ENCODE measurements at places on chromosomes 11 and 22.

DNA sequence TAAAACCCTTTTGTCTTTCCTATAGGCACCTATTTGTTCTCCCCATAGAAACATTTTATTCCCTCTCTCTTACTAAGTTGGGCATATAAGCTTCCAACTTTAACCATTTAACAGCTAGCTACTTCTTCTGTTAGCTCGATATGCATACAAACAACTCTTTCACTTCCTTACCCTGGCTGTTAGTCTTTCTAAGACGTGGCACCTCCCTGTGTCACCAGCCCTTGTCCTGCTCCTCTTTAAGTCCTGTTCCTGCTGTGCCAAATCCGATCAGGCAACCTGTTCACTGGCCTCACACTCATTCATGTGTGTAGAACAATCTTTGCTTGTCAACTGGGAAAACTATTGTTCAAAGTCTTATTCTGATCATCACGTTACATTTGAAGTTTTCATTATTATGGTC lies 1376.1 kb upstream of the TENM4 start:
- no peak for DNase-seq

- DNase-seq = no peak
These were observed 64.6 kb downstream of the ST3GAL4 start for GRCh38 chr11:126419801-126420697.

- DNase-seq = no peak
These were observed 97.0 kb upstream of the E2F8 start for GRCh38 chr11:19337779-19338178.

- DNase-seq = no peak
These were observed 14.6 kb upstream of the NAP1L4 start for GRCh38 chr11:3006505-3007260.

DNA sequence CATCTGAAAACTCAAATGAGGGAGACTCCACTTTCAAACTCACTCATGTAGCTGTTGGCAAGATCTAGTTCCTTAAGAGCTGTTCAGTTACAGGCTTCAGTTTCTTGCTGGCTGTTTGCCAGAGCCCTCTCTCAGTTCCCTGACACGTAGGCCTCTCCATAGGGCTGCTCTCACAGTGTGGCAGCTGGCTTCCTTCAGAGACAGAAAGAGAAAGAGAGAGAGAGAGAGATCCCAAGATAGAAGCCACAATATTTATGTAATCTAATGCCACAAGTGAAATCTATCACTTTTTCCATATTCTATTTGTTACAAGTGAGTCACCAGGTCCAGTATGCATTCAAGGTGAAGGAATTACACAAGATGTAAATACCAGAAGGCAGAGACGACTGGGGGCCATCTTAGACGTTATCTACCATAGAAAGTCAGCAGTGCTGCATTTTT lies 168.8 kb downstream of the RCN1 start:
- no peak for DNase-seq

DNA sequence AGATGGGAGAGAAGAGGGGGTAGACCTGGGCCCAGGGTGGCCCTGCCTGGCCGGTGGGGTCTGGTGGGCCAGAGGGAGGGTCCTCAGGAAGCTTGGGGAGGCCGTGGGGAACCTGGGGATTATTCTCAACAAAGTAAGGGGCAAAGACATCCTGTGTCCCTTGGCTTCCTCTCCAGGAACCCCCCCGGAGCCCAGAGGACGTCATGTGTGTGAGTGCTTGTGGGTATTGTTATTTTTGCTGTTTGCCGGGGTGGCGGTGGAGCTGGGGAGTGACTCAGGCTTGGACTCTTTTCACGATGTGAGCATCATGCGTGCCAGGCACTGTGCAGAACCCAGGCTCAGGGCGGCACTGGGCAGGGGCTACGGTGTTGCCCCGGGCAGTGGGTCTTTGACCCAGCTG lies 982 bp upstream of the SHANK3 start:
- no peak for DNase-seq

- no peak for DNase-seq
These were observed 5.9 kb upstream of the VWA5A start for GRCh38 chr11:124109377-124109776.

DNA sequence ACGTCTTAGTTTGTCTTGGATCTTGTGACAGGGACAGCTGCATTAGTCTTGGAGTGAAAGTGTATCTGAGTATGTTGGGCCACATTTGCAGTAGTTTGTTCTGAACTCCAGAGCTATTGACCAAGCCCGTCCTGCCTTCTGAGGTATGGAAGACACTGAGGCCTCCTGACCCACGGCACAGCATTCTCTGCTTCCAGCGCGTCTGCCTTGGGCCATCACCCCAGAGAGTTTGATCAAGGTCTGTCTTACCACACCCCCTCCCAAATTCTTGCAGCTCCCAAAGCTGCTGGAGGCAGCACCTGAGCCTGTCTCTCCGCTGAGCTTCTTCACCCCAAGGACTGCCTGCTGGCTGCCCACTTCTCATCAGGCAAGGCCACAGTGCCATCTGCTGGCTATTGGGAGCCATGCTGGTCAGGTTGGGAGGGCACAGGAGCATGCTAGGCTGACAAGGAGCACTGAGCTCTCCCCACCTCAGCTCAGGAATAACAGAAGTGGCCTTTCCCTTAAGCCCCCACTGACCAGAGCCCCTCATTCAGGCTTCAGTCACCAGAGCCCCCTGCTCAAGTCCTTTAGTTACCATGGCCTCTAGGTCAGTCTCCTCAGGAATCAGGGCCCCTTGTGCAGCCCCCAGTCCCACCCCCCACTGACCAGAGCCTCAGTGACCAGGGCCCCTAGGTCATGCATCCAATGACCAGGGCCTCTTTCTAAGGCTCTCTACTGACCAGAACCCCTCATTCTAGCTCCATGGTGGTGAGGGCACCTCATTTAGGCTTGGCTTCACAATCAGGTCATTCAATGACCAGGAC lies 27.2 kb upstream of the SMPD1 start:
- DNase-seq = no peak

DNA sequence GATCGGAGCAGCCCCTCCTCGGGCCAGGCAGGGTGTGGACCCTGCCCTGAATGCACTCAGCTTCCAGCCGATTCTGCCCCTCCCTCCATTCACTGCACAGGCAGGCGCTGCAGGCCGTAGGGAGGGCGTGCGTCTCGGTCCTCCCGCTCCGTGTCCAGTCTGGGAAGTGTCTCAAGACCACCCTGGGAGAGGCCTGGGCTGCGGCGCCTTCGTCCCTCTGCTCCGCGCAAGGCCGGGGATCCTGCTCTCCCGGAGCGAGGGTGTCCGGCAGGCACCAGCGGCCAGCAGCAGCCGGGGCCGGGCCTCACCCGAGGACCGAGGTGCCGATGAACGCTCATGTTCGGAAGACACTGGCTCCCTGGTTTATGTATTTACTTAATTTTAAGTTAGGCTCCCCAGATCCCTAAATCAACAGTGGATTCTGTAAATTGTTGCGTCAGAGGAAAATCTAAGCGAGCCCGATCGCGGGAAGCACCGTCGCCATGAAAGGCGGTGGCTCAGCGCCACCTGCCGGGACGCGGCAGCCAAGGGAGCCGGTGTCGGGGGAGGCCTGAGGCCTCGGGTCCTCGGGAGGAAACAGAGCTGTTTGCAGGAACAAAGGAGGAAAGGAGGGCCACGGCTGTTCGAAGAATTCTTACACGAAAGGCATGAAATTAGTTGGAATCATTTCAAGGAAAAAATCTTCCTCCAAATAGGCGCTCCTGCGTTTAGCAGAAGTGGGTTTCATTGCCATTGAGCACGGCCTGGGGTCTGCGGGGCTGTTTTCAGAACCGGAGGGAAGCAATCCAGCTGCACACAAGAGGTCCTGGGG lies 195.3 kb downstream of the BRD1 start:
- DNase-seq = no peak

DNA sequence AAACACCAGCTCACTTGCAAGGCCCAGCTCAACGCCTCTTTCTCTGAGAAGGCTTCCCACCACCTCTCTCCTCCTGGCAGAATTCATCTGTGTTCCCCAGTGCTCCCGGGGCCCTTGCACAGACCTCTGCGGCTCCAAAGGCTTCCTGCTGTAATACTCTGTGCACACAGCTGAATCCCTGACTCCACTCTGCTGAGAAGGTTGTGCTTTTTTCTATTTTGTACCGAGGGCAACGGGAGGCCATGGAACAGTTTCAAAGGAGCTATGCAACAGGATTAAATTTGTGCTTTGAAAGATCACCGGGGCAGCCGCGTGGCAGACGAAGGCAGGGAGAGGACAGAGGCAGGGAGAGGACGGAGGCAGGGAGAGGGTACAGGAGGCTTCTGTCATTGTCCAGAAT lies 49.2 kb upstream of the SYT7 start:
- DNase-seq = no peak

- DNase-seq = no peak
These were observed 31.0 kb upstream of the TLCD5 start for GRCh38 chr11:120294096-120294495.

- no peak for DNase-seq
These were observed 34.1 kb upstream of the PARVB start for GRCh38 chr22:43990044-43990443.

GRCh38 chr11:63877658-63878241 lies 38.8 kb downstream of the MARK2 start:
- DNase-seq = no peak

DNA sequence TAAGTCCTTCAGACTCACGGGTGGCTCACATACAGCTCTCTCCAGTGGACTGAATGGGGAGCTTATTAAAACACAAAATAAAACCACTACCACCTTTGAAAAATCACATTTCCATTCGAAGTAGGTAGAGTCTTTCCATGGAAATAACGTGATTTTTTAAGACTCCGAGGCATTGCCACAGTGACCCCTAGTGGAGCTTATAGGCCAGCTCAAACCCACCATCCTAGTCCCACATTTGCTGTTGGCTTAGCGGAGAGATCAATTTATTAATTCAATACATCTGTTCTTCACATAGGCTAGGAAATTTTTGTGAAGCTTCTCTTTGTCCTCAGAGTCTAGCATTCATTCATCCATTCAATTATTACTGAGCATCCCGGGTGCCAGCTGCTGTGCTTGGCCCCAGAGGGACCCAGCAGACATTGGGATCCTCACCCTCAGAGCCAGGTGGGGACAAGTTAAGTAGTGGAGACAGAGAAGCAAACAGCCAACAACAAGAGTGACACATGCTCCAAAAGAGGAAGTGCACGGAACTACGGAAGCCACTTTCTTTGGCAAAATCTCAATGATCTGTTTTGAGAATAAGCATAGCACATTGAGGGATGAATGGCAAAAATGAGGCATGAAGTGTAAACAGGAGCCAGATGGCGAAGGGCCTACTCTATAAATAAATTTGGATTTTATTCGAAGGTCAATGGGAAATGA lies 10.2 kb upstream of the P4HA3 start:
- DNase-seq = no peak

DNA sequence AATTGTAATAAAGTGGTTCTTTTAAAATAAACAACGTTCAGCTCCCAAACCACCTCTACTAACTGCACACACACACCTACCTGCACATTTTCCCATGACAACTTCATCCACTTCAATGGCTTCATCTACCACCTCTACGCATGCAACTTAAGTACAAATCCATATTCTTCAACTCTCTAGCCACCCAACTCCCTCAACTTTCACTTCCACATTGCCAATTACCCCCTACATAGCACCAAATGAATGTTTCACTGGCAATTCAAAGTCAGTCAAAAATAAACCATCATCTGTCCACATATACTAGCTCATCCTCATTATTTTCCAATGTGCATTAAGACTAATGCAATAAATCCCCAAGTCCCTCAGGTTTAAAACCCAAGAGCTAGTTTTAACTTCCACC lies 50.7 kb upstream of the ARHGAP32 start:
- no peak for DNase-seq

DNA sequence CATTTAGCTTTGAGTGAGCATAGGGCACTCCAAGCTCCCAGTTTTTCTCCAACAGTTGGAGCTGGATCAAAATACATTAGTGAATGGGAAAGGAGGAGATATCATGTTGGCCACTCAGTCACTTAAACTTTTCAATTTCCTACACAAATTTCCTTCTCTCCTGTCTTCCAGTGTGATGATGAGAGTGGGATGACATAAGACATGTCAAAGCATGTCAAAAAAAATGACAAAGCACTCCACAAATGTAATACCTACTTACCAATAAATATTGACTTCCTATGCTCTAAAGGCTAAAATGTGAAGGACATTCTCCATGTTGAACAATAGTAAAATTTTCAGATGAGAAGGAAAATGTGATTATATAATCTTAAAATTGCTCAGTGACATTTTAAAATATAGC lies 1.5 kb upstream of the GRM5 start:
- no peak for DNase-seq

DNA sequence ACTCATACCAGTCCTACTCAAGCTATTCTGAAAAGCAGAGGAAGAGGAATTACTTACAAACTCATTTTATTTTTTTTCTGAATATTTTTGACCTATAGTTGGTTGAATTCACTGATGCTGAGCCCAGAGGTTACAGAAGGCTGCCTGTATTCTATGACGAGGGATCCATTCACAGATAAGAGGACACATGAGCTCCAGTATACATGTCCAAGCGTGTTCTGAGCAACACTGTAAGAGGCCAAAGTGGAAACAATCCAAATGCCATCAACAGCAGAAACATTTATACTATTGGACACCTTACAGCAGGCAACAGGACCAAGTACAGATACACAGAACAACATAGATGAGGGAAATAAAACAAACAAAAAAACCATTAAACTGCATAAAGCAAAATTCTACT lies 10.3 kb downstream of the KDM4E start:
- DNase-seq = no peak

DNA sequence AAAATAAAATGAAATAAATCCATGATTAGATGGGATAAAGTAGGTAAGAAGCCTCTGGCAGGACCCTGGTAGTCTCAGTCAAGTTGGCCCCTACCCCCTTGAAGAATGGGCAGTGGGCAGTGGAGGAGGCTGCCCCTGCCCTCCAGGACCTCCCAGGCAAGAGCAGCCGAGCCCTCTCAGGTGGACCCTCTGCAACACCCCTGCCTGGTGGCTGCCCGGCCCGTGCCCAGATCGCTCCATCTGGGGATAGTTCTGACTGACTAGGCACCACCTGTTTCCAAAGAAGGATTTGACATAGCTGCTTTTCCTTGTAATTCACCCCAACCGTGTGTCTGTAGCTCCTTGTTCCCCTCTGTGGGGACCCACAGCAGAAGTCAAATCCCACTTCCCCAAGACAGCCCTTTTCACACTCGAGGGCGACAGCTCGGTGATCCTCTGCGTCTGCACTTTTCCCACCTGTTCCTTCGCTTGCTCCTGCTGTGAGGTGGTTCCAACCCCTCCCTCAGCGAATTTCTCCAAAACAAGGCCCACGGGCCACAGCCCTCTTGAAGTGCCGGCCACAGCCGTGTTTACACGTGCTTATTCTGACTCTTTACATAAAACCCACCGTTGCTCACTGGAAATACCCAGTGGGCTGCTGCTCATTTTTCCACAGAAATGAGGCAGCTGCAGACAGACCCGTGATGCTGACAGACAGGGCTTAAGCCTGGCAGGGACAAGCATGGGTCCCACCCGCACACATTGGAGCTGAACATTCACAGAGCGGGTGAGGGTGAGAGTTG lies 5.5 kb upstream of the TMPRSS13 start:
- no peak for DNase-seq

- no peak for DNase-seq
These were observed 14.3 kb downstream of the GDPD4 start for GRCh38 chr11:77287136-77287535.
